DMS 273 treated with DMSO at 0.1 percent for 48 hours (cell line): ENCODE measurements at places on chromosomes 16 and 17.

GRCh38 chr17:71003736-71004135, 834.4 kb downstream of the KCNJ2 start:
- DNase-seq = no peak

DNA sequence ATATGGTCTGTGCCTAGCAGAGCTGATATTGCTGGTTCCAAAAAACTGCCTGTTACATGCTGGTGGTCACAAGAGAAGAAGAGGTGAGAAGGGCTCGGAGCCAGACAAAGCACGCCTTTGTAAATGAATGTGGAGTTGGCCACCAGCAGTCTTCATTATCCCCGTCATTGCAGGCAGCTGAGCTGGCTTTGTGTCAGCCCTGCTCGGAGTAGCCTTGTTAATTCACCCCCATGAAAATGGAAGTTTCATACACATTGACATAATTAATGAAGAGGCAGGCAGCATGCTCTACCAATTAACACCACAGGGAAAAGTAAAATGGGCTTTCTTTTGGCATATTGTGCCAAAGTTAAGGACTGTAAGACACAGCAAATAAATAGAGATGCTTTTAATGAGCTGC, 113.7 kb upstream of the RBFOX1 start:
- no peak for DNase-seq

- DNase-seq = peak; percentile 48
These were observed 878 bp downstream of the HEXIM1 start for GRCh38 chr17:45149037-45149668.

DNA sequence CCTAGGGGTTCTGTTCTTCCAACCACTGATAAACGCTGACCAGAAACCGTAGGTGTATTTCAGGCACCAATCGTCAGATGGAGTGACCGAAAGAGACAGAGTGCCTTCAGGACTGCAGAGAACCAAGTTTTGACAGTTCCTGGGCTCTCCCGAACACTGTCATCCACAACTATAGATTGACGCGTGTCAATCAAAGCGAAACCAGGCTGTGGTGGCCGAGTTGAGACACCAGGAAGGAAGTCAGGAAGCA, 11.9 kb upstream of the AURKB start:
- DNase-seq = no peak

DNA sequence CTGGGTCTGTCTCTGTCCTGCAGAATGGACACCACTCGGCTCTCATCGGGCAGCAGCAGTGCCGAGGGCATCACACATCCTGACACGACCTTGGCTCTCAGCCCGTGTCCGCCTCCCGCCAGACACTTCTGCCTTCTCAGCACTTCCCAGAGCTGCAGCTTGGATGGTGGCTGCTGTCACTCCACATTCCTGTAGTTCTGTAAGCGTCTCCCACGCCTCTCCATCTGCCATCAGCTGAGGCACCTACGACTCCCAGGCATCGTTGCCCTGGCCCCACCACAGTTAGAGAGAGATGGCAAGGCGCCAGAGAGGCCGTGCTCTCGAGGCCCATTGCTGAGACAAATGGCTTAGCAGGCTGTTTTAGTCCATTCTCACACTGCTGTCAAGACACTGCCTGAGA, 195.9 kb upstream of the CHMP6 start:
- peak; percentile 29 for DNase-seq

DNA sequence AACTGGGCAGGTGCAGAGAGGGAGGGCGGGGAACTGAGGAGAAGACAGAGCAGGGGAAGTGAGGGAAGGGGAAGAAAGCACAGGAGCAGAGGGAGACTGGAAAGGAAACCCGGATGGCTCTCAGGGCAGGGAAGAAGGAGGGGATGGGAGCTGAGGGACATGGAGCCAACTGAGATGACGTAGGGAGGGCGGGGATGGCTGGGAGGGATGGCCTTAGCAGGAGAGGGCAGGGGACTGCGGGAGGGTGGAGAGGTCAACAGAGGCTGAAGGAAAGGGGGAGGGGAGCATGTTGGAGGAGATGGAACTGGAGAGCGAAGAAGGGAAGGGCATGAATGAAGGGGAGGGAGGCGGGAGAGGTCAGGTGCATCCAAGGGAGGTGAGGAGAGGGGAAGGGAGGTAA, 81.9 kb downstream of the KCNJ12 start:
- no peak for DNase-seq

- no peak for DNase-seq
These were observed 786 bp downstream of the TMC7 start for GRCh38 chr16:18984435-18985005.

GRCh38 chr16:69794486-69794885, 32.4 kb downstream of the WWP2 start:
- no peak for DNase-seq

DNA sequence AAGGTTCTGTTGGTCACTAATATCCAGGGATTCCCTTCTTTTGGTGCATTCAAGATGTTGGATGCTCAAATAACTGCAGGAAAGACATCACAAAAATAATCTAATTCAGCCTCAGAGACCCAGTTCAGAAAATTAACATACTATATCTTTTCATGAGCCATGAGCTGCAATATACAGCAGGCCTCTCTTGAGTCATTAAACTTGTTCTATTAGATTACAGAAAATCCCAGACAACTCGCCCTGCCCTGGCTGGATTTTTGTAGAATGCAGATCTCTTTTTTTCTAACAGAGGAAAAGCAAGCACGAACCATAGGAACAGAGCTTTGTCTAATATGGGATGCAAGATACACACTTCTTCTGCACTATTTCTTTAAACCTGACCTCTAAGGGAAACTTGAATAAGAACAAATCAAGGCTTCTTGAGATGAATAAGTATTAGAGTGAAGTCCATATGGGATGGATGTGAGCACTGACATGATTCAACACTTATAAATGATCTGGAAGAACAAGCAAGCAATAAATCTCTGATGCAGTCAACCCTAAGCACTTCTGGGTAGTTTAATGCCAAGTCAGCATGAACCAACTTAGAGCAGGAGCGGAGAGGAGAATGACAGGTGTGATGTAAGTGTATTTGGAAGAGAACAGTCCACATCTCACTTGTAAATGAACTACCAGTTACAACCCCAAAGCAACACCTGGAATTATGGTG, 70.7 kb upstream of the GNAO1 start:
- DNase-seq = no peak

- DNase-seq = no peak
These were observed 202.6 kb downstream of the PARN start for GRCh38 chr16:14427371-14427948.

- DNase-seq = no peak
These were observed 133.7 kb upstream of the SEC14L1 start for GRCh38 chr17:77006971-77007649.

- DNase-seq = no peak
These were observed 5.1 kb upstream of the C1QTNF8 start for GRCh38 chr16:1101133-1101532.

DNA sequence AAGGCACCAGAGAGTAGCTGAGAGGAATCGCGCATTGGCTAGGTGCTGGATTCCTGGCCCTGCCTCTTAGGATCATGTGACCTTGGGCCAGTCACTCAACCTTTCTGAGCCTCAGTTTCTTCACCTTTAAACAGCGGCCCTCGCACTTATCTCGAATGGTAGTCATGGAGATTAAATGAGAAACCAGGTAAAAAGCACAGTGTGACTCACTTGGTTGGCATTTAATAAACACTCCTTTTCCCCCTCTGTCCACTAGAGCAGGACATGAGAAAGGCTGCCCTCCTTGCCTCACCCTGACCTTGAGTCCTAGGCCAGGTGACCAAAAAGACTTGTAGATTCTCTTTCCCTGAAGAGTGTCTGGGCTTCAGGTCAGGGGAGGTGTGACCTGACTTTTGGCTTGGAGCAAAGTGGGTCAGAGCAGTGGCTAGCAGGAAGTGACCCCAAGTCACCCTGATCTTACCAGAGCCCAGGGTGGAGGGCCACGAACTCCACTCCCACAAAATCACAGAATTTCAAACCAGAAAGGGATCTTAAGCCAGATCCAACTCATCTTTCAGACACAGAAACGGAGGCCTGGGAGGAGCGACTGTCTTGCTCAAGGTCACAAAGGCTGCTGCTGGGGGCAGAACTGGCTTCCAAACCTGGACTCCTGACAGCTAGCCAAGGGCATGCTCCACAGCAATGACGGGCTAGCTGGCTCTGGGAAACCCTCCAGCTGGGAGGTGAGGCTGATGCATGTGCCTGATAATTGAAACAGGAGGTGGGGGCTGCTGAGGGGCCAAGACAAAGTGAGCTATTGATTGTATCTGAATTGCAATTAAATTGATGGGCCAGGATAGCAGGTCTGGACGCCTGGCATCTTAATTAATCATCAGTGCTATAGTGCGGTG, 65.2 kb downstream of the PIPOX start:
- no peak for DNase-seq

DNA sequence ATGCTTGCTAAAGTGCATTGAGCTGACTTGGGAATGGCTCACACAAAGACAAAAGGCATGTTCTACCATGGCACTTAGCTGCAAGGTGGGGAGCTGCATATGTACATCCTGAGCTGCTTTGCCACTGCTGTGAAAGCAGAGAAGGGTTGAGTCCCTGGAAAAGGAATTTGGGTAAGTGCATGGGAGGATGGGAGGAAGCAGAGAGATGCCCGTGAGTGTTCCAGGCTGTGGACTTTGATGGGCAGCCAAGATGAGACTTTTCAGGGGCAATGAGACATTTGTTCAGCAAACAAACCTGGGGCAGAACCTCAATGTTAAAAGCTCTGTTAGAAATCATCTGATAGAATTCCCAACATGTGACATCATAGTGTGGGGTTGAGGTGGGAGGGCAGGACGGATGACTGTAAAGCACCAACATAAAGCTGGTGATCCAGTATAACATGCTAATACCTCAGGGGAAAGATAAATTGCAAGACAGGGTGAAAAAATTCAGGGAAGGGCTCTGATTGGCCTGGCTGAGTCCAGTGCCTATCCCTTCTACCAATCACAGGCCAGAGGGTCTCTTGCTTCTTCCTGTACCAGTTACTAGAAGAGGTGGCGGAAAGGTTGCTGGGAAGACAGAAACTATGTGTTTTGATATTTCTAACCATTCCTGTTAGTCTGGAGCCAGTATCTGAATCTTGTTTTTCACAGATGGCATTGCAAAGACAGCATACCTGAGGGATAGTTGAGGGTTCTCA, 163.2 kb downstream of the UTP18 start:
- DNase-seq = no peak

GRCh38 chr17:46869296-46869695, 17.9 kb downstream of the WNT9B start:
- no peak for DNase-seq

GRCh38 chr16:57391300-57391699, 13.3 kb upstream of the CCL17 start:
- no peak for DNase-seq

DNA sequence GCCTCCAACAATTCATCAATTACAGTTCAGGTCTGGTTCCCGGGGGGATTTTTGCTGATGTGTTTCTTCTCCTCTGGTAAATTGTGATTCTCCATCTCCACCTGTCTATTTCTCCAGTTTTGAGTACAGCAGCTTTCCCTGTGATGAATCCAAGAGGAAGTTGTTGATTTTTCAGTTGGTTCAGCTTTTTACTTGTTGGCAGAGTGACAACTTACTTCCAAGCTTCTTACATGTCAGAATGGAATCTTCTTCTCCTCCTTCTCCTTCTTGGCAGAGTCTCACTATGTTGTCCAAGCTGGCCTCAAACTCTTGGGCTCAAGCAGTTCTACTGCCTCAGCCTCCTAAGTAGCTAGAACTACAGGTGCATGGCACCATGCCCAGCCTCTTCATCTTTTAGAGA, 33.4 kb upstream of the TMEM92 start:
- DNase-seq = no peak

GRCh38 chr17:50151937-50152547, 1.6 kb upstream of the PPP1R9B start:
- peak; percentile 81 for DNase-seq

GRCh38 chr17:44314869-44315661, 6.7 kb downstream of the RUNDC3A start:
- no peak for DNase-seq

- DNase-seq = peak; percentile 35
These were observed 457 bp downstream of the CHTF8 start for GRCh38 chr16:69131839-69132423.

GRCh38 chr17:64091571-64091970, 38.4 kb downstream of the ERN1 start:
- no peak for DNase-seq

DNA sequence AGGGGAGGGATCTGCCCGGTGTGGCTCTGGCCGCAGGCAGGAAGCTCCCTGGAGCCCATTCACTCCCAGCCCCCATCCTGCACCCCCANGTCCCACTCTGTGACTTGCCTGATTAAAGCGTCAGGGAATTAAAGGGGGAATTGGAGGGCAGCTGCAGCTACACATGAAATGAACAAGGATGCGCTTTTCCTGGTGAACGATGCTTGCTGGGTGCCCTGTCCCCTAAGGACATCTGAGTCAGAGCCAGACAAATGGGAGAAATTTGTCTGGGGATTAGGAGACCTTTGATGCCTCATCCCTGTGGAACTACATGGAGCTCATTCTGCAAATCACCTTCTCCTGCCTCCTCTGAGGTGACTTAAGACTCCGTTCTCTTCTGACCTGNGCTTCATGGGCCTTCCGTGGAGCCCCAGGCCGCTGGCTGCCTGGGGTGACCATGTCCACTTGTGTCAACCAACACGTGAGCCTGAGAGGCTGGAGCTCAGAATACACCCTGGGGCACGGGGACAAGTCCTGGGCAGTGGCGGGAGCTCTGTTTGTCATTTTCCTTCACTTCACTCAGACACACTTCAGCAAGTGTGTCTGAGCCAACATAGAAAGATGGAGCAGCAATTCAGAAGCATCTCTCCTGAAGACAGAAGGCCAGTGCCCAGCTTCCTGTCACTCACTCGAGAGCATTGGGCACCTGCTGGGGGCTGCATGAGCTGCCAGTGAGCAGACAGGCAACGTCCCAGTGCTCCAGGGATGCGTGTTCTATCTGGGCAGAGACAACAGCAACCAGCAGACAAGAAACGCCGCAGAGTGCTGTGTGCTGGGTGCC, 54.1 kb downstream of the METRNL start:
- no peak for DNase-seq

- no peak for DNase-seq
These were observed 23.4 kb upstream of the ZFHX3 start for GRCh38 chr16:73071131-73071940.

DNA sequence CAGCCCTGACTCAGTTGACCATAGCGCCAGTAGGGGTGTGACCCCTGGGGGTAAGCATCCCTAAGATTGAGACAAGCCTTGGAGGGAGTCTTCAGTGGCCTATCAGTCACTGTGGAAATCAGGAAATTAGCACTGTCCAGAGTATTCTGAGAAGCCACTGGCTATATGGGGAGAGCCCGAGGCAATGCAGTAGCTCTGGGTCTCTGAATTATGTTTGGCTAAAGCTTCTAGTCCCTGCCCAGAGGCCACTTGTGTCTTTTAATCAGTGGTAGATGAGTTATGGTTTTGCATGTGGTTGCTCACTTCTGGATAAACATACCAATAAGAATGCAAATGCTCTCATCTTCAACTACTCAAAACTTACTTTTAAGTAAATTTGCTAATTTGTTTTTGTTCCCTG, 100.6 kb upstream of the TOX3 start:
- no peak for DNase-seq

DNA sequence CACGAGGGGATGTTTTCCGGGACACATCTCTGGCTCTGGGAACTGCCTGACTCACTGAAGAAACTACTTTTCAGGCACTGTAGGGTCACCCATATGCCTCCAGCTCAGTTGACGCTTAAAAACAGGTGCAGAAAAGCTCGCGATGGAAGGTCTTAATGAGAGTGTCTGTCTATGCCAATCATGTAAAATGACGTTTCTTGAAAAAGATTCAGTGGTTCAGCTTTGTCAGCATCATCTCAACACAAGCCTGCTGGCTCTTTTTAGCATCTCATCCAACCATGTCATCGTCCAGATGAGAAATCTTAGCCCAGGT, 27.5 kb downstream of the OR1D5 start:
- DNase-seq = no peak

- no peak for DNase-seq
These were observed 8.6 kb downstream of the ZNHIT3 start for GRCh38 chr17:36495076-36495578.
